Activated CD4-positive, alpha-beta memory T cell treated with anti-CD3 and anti-CD28 coated beads, Interleukin-2, amount 10 ng/mL, durations not matched to agents 7 days and 5 days (primary cell): ENCODE measurements at places on chromosomes 5 and 9. TPM values are rescaled to one million over a fixed set of nuclear protein-coding genes. Genes with fewer than 3 reads are reported as not detected.

DNA sequence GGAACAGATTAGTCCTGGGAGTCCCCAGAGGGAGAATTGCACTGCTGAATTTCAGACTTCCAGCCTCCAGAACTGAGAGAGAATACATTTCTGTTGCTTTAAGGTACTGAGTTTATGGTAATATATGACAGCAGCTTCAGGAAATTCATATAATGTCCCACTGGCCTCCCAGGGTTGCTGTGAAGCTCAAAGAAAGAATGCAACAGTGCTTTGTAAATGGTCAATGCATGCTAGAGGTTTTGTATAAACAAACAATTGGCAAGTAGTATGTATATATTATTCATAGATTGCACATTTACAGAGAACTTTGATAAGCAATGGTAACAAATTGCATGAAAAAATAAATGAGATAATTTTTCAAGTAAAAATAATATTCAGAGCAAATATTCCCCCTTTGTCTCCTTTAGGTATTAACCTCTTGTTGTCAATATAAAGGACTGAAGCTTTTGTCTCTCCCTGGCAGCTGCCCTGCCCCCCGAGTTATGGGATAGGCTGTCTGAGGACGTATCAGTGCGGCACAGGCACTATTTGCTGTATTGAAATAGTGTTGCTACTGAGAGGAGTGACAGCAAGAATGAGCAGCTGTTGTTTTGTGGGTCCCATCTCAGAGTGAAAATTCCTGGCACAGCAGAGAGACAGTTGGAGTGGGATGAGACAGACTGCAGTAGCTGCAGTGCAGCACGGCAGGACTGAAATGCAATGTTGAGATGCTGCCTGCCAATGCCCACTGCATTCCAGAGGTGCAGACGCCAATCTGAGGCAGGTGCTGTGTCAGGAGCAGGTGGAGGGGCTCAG is 194.2 kb upstream of the GLRA1 start:
- no peak for DNase-seq

The SETX gene
- 63.7 TPM for total RNA-seq

GRCh38 chr5:67969176-67969575 is 246.4 kb upstream of the PIK3R1 start:
- no peak for DNase-seq

GRCh38 chr9:16238623-16239138 is 631.8 kb downstream of the BNC2 start:
- no peak for DNase-seq

DNA sequence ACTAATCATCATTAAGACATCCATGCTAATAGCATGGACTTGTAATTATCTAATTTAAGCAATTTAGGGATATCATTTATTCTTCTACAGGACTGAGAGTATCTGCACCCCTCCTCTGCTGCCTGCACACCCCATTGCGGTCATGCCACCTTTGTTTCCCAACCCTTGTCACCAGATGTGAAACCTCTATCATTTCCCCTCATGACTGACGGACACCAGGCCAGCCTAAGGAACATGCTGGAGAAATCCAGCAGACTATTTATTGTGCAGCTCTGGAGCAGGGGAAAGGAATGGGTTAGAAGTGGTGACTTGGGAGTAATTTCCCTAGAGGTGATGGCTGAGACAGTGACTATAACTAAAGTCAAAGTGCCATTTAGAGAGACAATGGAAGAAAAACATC is 40.7 kb downstream of the UGCG start:
- DNase-seq: no peak

The IFNK gene
- total RNA-seq: not detected

DNA sequence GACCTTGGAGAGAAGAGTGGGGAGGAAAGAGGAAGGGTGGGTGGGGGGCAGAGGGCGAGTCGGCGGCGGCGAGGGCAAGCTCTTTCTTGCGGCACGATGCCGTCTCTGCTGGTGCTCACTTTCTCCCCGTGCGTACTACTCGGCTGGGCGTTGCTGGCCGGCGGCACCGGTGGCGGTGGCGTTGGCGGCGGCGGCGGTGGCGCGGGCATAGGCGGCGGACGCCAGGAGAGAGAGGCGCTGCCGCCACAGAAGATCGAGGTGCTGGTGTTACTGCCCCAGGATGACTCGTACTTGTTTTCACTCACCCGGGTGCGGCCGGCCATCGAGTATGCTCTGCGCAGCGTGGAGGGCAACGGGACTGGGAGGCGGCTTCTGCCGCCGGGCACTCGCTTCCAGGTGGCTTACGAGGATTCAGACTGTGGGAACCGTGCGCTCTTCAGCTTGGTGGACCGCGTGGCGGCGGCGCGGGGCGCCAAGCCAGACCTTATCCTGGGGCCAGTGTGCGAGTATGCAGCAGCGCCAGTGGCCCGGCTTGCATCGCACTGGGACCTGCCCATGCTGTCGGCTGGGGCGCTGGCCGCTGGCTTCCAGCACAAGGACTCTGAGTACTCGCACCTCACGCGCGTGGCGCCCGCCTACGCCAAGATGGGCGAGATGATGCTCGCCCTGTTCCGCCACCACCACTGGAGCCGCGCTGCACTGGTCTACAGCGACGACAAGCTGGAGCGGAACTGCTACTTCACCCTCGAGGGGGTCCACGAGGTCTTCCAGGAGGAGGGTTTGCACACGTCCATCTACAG is 760 bp downstream of the NPR3 start:
- DNase-seq: no peak

DNA sequence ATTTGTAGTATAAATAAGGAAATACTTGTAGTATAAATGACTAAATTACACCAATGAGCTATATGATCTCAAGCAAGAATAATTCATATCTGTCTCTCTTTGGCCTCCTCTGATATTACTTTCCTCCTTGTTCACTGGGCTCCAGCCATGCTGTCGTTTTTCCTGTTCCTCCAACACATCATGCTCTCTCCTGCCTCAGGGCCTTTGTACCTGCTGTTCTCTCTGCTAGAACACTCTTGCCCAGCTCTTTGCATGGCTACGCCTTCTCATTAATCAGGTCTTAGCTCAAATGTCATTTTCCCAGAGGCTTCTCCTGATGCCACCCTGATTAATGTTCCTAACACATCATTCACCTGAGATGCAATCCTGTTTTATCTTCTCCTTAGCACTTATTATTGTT is 2.5 kb upstream of the ZNF346 start:
- no peak for DNase-seq

- no peak for DNase-seq
Measured at GRCh38 chr5:116507941-116508655, 66.5 kb downstream of the SEMA6A start.

DNA sequence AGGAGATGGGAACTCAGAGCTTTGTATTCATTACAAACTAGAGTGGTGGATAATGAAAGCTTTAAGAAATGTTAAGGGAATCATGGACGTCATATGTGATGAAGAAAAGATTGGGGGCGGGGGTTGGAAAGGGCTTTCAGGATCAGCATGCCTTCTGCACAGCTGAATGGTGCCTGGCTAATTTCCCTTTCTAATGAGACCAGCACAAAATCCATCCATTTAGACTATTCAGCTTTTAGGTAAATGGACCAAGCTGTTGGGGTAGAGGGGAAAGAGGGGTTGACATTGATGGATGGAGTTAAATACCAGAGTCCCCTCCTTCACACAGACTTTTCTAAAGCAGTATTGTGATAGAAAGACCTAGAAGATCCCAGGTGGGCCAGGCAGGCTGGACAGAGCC is 737.9 kb upstream of the WWC1 start:
- no peak for DNase-seq

GRCh38 chr9:127884427-127884911 is 7.0 kb upstream of the AK1 start:
- DNase-seq: no peak

DNA sequence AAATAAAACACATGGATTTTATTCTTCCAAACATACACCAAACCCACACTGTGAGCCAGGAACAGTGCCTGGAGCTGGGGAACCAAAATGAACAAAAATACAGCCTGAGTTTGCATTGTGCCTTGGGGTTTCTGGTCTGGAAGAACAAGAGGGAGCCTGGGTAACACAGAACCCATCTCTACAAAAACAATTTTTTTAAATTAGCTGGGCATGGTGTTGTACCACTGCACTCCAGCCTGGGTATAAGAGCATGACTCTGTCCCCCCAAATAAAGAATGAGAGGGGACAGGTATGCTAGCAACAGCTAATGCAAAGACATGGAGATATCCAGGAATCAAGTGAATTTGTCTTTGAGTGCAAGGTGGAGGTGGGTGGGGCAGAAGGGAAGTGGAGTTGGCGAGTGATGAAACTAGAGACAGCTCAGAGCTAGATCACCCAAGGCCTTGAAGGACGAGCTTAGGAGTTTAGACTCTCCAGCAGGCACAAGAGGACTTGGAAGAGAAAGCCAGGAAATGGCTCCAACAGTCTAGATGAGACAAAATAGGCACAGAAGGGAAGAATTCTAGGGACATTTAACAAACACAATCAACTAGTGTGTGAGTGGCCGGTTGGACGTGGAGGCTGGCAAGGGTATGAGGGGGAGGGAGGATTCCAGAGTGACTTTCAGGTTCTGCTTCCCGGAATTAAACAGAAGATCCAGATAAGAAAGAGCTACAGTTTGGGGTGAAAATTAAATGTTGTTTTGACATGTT is 47.4 kb downstream of the FNBP1 start:
- no peak for DNase-seq

DNA sequence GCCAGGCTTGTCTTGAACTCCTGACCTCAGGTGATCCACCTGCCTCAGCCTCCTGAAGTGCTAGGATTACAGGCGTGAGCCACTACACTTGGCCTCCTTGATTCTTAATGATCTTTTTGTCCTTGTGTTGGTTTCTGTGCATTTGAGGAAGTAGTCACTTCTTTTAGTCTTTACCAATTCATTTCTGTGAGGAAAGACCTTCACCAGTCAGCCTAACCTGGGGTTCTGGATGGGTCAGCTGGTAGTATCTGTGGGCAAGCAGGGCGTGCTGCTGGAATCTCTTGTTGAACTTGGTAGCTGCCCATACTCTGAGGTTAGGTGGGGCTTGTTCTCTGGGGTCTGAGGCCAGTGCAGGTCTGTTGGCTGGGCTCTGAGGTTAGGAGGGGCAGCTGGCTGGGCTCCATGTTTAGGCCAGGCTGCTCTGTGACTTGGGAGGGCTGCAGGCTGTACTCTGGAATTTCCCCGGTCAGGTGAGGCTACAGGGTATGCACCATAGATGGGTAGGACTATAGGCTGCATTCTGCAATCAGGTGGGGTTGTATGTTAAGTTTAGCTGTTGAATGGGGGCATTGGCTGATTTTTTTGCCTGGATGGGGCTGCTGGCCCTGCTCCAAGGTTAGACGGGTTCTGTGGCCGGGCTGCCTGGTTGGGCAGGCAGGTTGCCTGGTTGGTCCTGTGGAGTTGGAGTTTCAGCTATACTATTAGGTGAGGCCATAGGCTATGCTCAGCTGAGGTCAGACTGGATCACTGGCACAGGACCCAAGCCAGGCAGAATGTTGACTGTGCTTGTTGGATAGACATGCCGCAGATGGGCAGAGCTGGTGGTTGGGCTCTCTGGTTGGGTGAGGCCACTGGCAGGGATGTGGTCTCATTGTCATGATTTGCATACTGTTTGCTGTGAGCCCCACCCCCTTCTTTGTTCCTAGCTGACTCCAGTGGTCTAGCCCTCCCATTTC is 19.2 kb downstream of the UBAP1 start:
- DNase-seq: no peak

DNA sequence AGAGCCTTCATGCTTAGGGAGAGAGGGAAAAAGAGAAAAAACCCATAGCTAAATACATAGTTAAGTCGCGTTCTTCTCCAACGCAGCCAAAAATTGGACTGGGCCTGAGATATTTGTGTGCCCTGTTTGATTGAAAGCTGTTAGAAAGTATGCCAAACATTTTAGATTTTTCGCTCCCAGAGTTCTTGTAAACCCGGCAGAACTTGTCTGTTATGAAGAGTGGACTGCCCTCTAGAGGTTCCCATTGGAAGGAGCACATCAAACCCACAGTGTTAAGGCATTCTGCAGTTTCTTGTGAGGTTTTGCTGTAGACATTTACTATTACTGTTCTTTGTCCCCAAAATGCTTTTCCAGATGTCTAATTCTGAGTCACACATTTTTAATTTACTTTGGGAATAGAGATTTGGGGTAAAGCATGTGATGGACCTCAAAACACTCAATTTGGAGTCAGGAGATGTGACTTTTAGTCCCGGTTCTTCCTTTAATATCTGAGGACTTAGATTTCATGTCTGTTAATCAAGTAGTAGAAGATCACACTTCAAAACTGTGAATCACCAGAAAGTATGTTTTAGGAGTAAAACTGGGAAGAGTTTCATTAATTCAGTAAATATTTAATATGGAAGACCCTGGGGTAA is 96.6 kb downstream of the PCSK1 start:
- DNase-seq: peak; percentile 69

GRCh38 chr5:98443881-98444280 is 329.6 kb upstream of the RGMB start:
- DNase-seq: no peak

The ZFR gene
- 44.8 TPM for total RNA-seq

GRCh38 chr9:16901590-16901989 is 31.1 kb upstream of the BNC2 start:
- DNase-seq: no peak

- DNase-seq: no peak
Measured at GRCh38 chr5:167150661-167151060, 1140.8 kb upstream of the WWC1 start.

DNA sequence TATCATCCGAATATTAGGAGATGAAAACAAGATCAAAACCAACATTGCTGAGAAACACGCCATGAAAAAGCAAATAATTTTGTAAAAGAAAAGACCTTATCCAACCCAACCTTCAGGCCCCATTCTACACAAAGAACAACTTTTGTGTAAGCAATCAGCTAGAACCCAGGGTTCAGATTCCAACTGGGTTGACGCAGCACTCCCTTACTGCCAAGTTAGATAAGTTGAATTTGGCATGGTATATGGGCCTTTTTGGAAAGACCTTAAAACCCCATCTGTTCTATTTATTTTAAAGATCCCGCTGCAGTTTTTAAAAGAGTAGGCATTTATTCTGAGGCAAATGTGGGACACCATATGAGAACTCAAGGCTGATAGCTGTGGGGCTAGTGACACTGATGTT is 2033.8 kb upstream of the WWC1 start:
- no peak for DNase-seq

GRCh38 chr9:133603135-133603927 is 5.9 kb downstream of the FAM163B start:
- no peak for DNase-seq

The SARDH gene
- total RNA-seq: 0.88 TPM

- no peak for DNase-seq
Measured at GRCh38 chr9:124296796-124297550, 39.2 kb downstream of the NEK6 start.

DNA sequence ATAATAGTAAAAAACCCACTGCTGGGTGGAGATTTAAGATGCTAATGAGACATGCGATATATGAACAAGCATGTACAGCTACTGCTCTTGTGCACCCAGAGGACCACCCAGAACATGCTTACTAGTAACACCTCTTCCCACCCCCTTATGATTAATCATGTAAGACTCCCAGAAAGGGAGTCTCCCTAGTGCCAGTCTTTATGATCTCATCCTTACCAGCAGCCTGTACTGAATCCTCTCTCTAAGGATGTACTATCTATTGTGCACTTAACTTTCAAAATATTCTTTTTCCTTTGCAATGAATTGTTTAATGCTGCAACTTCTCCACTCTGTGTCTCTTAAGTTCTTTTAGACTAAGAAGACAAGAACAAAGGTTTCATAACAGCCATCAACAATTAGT is 9.1 kb upstream of the MAT2B start:
- no peak for DNase-seq

- DNase-seq: no peak
Measured at GRCh38 chr5:134125039-134126015, 10.8 kb downstream of the TCF7 start.

- no peak for DNase-seq
Measured at GRCh38 chr5:149400304-149400703, 21.2 kb upstream of the IL17B start.

- DNase-seq: peak; percentile 62
Measured at GRCh38 chr9:75185585-75186170, 97.4 kb downstream of the OSTF1 start.
